ENCODE measurements at places on chromosomes 3 and 15.

GRCh38 chr15:76062286-76062685, 2.5 kb downstream of the TMEM266 start:
- DNase-seq, result no peak

DNA sequence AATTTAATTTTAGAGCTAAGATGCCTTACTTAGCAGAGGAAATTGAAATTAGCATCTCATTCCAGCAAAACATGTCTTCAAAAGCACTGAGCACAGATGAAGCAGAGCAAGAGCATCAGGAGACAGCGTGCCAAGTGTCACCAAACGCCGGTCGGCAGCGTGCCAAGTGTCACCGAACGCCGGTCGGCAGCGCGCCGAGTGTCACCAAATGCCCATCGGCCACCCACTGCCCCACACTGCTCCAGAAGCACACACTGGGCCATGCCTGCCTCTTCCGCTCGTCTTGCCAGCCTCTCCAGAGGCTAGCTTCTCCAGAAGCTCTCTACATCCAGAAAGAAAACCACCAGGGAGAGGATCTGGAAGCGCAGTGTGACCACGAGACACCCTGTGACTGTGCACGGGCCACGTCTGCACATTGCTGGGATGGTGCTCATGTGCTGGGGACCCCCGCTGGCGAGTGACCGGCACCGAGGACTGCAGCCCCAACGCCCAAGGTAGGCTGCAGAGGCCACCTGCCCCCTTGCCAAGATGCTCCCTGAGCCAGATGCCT, 37.8 kb downstream of the CYFIP1 start:
- no peak for DNase-seq

- no peak for DNase-seq
Observed at GRCh38 chr15:90205886-90206285, 4.8 kb downstream of the SEMA4B start.

- DNase-seq, result no peak
Observed at GRCh38 chr3:107077391-107077790, 299.8 kb upstream of the CCDC54 start.

GRCh38 chr3:94071713-94072284, 8.9 kb downstream of the NSUN3 start:
- DNase-seq, result no peak

- DNase-seq, result no peak
Observed at GRCh38 chr3:127580327-127581060, 10.0 kb downstream of the TPRA1 start.

DNA sequence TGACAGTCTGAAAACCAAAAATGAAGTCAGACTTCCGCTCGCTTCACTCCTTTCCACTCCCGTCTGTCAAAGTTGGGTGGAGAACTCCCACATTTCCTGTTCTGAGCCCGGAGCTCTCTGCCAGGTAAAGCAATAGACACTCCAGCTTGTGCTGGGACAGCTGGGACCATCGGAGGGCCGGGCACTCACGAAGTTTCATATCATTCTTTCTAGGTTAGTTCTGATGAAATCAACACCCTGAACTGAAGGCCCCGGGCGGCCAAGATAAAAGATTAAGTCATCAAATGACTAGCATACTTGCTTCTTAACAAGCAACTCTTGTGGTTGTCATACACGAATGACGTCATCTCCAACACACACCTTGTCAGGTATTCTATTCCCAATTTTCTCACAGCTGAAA, 42.1 kb downstream of the MAGI1 start:
- DNase-seq, result no peak

- DNase-seq, result no peak
Observed at GRCh38 chr3:197366301-197367044, 68.1 kb upstream of the DLG1 start.
